Stimulated activated naive CD4-positive, alpha-beta T cell treated with Interleukin-2 at 50 U/mL for 16 hours (primary cell): ENCODE measurements at places on chromosomes 5 and 9.

GRCh38 chr9:93463638-93464248 lies 10.4 kb upstream of the FAM120AOS start:
- DNase-seq: no peak

DNA sequence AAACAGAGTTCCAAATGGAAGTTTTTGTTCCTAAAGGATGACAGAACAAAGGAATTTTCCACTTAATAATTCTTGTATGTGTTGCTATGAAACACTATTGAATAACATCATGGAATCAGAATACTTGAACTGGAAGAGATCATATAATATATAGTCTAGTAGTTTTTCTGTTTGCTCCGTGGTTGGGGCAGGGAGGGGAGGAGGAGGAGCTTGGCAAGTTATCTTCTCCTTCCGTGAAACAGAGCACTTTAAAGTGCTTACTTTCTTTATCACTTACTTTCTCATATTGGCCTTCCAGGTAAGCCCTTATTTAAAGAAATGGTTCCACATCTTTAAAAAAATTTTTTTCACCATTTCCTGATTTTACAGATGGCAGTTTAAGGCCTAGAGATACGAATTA lies 165.9 kb upstream of the TLX3 start:
- no peak for DNase-seq

GRCh38 chr5:173328844-173329490 lies 753 bp upstream of the STC2 start:
- DNase-seq: no peak

GRCh38 chr9:93549611-93550010 lies 26.8 kb upstream of the PHF2 start:
- DNase-seq: no peak

DNA sequence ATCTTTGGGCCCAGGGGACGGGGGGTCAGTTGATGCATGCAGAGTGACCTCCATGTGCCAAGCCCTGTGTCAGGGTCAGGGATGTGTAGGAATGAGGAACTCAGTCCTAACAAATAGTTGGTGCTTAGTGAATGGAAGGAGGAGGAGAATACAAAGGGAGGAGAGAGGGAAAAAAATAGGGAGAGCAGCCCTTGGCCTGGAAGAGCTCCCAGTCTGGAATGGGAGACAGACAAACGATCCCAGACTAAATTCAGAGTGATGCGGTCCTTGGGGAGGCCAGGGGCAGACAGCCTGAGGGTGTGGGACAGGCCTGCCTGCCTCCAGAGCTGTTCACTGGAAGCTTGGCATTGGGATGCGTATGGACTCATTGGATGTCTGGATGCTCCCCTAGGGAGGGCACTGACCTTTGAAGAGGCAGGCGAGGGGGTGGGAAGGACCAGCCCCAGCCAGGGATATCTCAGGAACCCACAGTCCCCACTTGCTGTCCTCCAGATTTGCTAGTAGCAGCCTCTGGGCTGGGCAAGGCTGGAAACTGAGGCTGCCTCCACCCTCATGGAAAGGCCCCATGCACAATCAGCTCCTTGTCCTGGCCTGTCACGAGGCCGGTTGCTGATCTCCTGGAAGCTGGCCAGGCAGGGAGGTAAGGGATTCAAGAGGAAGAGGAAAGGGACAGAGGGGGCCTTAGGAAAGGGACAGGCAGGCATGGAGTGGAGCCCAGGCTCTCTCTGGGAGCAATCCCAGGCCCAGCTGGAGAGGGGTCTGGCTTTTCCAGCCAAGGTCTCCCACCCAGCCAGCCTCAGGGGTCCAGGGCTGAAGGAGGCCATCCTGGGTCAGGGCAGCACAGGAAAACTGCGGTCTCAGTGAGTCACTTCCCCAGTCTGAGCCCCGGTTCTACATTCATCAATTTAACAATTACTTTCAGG lies 69.0 kb upstream of the GGTA1 start:
- DNase-seq: no peak

DNA sequence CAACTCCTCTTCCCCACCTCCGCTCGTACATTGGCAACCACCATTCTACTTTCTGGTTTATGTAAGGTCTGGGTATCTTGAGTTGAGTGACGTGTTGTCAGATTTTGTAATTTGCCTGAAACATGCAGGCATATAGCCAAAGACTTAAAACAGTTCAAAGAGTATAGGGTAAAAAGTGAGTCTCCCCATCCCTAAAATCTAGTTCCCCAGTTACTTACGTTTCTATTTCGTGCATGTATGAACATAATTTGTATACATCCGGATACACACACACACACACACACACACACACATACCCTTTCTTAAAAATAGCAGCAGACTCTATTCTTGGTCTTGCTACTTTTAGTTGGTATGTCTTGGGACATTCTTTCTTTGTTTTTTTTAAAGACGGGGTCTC lies 915 bp downstream of the HSDL2 start:
- no peak for DNase-seq

DNA sequence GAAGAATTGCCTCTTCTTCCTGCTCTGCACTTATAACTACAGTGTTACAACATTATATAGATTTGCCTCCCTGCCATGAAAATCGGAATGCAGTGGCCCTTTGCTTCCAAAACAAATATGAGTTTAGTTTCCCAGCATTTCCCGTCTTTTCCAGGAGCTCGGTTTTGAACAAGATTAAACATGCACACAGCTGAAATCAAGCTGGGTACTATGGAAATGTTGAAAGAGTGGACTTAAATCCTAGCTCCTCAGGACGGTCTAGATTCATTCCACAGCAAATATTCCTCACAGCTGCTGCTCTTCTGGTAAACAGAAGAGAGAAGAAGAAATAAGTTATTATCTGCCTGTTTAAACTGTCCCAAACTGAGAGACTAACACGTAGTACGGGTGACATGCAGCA lies 161.4 kb downstream of the PIK3R1 start:
- DNase-seq: no peak

GRCh38 chr5:176775409-176775808 lies 35.0 kb upstream of the UNC5A start:
- no peak for DNase-seq

- no peak for DNase-seq
These were observed 29.5 kb downstream of the CCNH start for GRCh38 chr5:87383216-87383615.

DNA sequence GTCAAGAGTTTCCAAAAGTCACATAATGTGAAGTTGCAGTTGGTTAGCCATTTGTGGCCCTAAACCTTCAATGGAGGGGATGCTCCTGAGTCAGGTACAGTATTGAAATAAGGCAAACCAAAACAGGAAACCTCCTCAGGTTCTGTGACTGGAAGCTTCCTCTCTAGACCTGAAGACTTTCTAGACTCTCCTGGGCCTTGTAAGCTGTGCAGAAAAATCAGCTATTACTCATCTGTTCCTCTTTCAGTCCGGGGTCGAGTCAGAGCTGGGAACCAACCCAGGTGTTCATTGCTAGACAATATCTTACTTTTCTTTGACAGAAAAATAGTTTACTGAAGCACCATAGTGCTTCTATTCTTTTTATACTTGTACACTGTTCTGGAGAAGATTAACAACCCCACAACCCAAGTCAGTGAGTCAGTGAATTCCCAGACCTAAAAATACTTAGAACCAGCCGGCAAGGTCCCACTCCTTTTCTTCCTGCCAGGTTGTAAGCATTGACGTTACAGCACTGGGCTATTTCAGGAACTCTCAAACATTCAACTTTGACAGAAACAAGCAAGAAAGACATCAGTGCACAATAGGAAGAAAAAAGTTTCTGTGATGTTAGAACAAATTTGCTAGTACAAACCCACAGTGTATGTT lies 47.3 kb downstream of the FSTL4 start:
- DNase-seq: no peak

GRCh38 chr9:7906783-7907550 lies 107.4 kb upstream of the DMAC1 start:
- DNase-seq: no peak

- DNase-seq: no peak
These were observed 196.3 kb downstream of the CSNK1G3 start for GRCh38 chr5:123708074-123708806.

DNA sequence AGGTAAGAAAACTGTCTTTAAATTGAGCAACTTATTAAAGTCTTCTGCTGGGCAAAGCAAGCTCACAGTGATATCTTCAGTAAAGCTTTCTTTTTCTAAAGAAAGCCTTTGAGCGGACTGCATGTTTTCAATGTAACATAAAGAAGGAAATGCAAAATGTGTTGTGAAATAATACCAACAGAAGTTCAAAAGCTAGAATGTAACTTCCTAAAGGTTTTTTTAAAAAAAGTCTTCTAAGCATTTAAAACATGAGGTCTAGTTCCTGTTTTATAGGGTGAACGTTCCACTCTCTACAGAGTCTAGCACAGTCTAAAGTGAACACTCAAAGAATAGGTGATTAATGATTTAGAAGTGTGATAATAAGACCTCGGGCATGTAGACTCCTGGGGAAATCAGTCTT lies 62.9 kb downstream of the DENND1A start:
- no peak for DNase-seq

DNA sequence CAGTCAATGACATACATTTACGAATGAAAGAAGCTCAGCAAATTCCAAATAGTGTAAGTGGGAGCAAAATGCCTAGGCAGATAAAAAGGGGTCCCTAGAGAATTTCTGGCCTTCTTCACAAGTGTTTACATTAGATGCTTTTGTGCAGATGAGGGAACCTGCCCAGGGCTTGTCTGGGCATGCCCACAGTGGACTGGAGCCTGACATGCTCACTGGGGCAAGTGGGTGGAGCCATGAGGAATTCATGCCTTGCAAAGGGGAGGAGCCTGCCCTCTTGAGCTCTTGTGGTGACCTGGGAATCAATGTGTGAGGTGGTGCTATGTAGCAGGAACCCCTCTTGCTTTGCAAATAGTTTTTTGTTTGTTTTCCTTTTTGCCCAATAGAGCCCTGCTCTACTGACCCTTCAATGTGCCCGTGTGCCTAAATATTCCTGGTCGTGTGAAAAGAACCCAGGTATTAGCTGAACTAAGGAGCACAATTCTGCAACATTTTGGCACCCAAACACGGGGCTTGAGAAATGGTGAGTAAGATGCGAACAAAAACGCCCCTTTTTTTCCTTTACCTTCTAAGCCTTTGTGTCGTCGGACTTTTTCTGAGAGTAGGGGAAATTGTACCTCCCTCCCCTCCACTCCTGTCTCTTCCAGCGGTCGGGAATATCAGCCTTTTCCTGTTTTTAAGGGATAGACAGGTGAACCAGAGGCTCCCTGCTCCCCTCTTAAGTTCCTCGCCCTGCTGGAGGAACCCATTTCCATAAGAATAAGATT lies 433.8 kb upstream of the CDH9 start:
- no peak for DNase-seq

DNA sequence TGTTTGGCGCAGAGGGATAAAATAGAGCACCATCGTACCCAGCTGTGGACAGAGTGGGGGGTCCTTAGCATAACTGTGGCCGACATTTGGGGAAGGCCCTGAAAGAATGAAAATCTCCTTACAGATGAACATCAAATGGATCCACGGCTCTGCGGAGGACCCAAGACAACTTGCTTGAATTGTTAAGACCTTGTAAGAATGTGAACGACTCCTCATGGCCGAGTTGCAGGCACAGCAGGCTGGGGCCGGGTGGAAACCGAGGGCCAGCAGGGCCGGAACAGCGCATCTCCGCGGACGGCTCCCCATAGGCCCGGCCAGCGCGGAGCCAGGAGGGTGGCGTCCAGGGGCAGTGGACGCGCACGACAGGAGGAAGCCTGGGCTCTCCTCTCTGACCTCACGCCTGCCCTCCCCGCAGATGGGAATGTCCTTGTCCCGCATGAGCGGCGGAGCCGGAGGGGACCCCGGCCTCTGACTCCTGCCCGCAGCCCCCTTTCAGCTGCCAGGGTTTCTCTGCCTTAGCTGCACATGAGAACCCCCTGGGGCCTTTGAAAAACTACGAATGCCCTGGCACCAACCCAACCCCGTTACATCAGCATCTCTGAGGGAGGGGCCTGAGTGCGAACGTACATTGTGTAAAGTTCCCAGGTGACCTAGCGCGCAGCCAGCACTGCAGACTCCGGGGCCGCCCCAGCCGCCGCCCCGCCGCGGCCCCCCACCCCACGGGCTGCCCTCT lies 36.2 kb upstream of the PTCH1 start:
- no peak for DNase-seq

DNA sequence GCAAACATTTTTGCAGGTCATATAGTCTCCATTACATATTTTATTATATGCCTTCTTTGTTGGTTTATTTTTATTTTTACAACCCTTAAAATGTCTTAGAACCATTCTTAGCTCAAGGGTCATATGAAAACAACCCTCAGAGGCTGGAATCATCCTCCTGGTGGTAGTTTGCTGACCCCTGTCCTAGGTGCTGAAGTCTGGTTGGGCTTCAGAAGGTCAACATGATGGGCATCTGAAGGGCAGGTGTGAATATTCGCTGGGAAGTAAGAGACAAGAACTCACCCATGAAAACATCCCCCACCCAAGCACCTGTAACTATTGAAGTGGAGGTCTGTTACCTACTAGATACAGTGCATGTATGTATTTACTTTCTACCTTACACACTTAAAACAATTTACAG lies 75.4 kb downstream of the OSMR start:
- DNase-seq: no peak

DNA sequence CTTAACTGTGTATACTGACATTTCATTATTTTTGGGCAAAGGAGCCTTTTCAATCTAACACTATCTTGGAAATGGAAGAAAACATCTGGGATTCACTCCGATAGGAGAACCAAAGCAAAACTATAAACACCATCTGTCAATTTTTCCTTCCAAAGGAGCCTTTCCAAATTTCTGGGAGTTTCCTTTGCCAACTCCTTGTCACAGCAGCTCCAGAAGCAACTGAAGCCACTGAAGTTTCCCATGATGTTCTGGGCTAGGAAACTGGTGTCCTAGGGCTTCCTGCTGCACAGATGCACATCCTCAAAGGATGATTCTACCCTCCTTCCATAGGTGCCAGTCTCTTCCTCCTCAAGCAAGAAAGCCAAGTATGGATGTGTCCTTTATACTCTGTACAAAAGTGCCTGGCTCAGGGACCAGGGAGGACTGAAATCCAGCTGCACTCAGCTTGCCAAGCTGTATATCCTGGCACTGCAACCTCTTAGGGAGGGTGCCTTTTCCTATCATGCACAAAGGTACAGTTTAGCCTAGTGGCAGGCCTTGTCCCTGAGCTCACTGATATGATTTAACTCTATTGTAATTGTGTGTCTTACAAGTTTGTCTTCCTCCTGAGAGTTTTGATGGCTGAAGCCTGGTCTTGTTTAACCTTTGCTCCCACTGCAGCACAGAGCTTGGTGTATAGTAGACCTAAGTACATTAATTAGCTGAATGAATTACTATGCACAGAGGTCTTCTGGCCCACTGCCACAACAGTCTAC lies 8.4 kb upstream of the UBAP1 start:
- DNase-seq: no peak

DNA sequence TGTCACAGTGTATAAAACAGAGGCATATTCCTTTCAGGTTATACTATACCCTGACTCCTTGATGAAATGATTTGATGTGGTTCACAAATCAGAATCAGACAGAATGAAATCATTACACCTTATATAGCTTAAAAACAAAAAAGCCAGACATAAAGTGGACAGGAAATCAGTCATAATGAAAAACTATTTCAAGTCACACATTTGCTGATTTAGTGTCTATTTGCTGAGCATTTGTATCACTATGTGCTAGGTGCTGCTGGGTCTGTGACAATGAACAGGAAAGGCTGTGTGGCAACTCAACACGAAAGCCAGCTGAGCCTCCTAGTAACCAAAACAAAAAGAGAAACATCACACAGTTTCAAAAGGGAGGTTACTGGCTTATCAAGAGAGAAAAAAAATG lies 194.0 kb downstream of the EFNA5 start:
- no peak for DNase-seq
